ENCODE measurements at places on chromosomes 5 and 9.
A peak's percentile ranks its signal among the peaks of the same experiment; 100 is the strongest.

DNA sequence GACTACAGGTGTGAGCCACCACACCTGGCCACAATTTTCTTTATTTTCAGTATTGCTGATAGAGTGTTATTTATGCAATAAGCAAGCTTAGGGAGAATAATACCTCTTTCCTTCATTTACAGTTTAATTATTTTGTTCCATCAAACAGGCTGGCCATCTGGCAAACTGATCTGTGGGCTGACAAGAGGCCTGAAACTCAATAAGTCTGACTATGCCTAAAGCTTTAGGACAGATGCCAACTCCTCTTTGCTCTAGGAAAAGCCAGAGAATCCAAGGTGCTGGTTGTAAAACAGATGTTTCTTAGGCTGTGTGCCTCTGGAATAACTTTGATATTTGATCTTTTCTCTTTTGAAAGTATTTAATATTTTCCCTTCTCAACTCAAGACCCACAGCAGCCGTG, 98.4 kb downstream of the TARS1 start:
- DNase-seq = no peak

GRCh38 chr5:53035868-53036381, 46.8 kb downstream of the ITGA2 start:
- no peak for DNase-seq

DNA sequence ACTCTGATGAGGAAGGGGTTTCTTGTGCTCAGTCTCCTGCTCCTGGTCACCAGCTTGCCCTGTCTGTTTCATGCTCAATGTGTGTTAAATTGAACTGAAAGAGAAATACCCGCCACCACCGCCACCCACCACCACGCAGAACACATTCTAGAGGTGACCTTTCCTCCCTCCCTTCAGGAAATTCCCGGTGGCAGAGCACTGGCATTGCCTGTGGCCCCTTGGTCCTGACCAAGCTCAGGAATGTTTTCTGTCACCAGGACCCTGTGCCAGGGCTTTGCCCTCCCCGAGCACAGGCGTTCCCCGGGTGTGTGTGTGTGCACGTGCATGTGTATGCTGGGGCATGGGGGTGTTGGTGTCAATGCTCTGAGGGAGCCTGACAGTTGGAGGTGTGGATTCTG, 10.2 kb upstream of the SLC25A51 start:
- no peak for DNase-seq

- DNase-seq = no peak
These were observed 91.8 kb downstream of the FANCC start for GRCh38 chr9:95225726-95226106.

- DNase-seq = no peak
These were observed 23.4 kb downstream of the ARSB start for GRCh38 chr5:78961743-78962142.

DNA sequence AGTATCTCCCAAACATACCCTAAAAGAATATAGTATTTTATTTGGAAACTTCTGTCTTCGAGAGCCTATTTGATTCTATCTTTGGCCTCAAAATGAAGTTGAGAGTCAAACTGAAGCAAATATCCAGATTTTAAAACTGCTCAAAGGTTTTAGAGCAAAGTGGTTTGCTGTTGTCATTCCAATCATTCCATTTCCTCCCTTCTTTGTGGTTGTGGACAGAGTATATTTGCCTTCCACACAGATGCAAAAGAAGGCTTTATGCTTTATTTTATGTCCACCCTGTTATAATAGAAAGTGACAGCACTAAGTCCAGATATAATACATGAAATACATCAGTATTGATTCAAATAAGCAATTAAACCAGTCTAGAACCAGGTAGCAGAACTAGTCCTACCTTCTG, 12.4 kb downstream of the GZMK start:
- DNase-seq = no peak

GRCh38 chr5:88602584-88602983, 280.4 kb downstream of the MEF2C start:
- no peak for DNase-seq

- no peak for DNase-seq
These were observed 662.9 kb upstream of the ZNF608 start for GRCh38 chr5:125409234-125409860.

DNA sequence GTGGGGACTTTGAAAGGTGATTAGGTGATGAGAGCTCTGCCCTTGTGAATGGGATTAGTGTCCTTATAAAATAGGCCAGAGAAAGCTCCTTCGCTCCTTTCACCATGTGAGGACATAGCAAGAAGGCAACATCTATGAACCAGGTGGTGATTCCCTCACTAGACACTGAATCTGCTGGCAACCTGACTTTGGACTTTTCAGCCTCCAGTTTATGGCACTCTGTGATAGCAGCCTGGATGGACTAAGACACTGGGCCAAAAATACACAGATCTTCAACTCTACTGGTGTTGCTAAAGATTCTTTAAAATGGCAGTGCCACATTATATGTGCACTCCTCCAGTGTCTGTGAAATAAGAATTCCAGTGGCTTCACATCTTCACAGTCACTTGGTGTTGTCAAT, 41.2 kb upstream of the COL15A1 start:
- no peak for DNase-seq

- no peak for DNase-seq
These were observed 287.6 kb downstream of the PDE4D start for GRCh38 chr5:59605915-59606314.

GRCh38 chr9:4382722-4383317, 83.0 kb upstream of the GLIS3 start:
- DNase-seq = no peak

- DNase-seq = no peak
These were observed 107.4 kb downstream of the FBXO38 start for GRCh38 chr5:148491015-148491792.

DNA sequence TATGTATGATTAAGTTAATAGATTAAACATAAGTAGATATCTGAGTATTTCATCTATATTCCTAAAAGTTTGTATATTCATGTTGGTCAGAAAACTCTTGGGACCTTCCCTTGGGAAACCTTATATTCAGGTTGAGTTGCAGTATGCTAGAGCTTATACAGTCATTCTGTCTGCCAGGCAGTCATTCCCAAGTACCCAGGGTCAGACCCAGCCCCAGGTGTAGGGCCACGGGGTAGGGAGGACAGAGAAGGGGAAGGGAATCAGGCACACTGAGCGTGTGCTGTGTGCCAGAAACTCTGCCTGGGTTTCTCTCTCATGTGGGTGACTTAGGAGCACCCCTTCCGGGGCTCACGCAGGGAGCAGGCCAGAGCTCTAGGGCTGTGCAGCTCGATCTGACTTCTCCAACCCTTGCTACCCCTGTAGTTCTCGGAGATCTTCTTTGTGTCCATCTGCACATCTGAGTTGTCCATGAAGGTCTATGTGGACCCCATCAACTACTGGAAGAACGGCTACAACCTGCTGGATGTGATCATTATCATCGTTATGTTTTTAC, 28.2 kb downstream of the CATSPER3 start:
- no peak for DNase-seq

DNA sequence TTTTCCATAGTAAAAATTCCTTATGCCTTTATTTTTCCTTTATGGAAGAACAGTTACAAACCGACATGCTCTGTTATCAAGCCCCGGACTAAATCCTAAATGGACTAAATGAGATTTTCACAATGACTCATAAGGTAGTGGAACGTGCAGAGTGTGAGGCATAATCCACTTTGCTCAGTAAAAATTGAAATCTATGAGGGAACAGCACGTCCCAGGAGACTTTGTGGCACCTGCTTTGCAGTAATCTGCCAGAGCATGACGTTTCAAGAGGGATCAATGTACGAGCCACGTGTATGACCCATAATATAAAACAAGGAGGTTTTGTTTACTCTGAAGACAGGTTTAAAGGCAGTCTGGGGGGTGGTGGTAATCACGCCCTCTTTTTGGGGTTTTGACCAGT, 83.8 kb upstream of the GNA14 start:
- DNase-seq = no peak

DNA sequence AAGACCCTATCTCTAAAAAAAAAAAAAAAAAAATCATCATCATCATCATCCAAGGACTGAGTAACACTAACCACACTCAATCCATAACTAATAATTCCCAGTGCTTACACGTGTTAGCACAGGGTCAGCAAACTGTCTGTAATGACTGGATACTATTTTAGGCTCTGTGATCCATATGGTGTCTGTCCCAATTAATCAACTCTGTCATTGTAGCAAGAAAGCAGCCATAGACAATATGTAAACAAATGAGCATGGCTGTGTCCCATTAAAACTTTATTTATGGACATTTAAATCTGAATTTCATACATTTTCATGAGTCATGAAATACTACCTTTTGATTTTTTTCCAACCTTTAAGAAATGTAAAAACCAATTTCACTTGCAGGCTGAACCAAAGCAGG, 148.4 kb downstream of the SIL1 start:
- DNase-seq = no peak

GRCh38 chr9:113373256-113373655, 3.5 kb downstream of the HDHD3 start:
- DNase-seq = no peak

GRCh38 chr5:72222521-72222920, 97.5 kb downstream of the MRPS27 start:
- no peak for DNase-seq

GRCh38 chr5:15073453-15073852, 201.9 kb upstream of the ANKH start:
- DNase-seq = no peak

- no peak for DNase-seq
These were observed 103.3 kb upstream of the SLIT3 start for GRCh38 chr5:169404223-169404622.

GRCh38 chr5:134794082-134794481, 35.5 kb downstream of the DDX46 start:
- DNase-seq = no peak

DNA sequence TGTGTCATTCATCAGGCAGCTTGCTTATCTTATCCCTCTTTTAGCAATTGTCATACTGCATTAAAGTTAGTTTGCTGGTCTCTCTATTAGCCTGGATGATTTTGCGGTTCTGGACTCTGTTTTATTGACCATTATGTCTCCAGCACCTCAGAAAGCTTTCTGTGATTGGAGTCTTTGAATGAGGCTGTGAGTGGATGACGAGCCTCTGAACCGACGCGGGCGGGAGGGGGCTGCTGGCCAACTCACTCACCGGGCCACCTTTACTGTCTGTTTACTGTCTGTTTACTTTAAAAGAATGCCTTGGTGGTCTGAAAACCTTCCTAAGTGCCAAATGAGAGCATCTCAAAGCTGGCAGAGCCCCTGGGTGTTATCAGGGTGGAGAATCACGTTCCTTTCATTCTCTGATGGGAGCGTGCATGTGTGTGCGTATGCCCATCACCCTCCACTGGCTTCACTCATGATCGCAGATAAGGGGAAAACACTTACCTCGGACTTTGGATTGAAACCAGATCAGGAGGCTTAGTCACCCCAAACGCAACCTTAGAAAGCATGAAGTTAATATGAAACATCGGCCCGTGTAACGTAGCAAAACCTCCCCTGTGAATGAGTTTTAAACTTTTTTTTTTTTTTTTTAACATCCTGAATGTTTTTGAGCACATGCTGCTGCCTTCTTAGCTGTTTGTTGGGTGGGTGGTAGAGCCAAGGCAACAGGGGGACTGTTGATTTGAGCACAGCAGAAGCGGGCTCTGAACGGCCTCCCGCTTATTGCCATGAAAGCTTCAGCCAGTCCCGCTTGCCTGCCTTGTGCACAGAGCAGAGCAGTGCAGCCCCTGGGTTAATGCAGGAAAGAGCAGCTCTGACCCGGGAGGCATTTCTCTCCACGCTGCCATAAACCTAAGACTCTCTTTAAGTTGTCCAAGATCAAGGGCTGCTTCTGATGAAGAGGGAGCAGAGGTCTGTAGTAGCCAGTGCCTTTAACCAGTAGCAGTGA, 173.6 kb downstream of the GADD45G start:
- no peak for DNase-seq

- DNase-seq = no peak
These were observed 43.1 kb downstream of the HRH2 start for GRCh38 chr5:175700991-175701390.

- DNase-seq = no peak
These were observed 1.6 kb downstream of the AFAP1L1 start for GRCh38 chr5:149273237-149273636.

DNA sequence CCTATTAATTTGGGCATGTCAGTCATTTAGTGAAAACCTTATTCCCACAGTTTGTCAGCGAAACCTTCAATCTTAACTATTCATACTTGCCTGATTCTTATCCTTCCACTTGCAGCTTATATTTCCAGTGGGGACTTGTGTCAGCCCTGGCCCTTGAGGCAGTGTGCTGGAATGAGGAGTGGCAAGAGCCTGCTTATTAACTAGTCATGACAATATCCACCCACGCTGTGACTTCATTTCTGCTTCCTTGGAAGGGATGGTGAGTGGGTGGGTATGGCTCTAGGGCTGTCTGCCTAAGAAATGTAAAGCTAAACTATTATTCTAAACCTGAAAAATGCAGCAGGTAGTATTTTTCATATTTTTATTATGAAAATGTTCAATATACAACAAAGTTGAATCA, 34.0 kb upstream of the LURAP1L start:
- no peak for DNase-seq

GRCh38 chr9:114005371-114006154, 72.5 kb downstream of the AMBP start:
- peak; percentile 15 for DNase-seq

GRCh38 chr9:36416890-36417289, 16.8 kb upstream of the RNF38 start:
- DNase-seq = no peak

- DNase-seq = no peak
These were observed 39.5 kb downstream of the DDX4 start for GRCh38 chr5:55777332-55777731.

GRCh38 chr9:31210978-31211570, 1173.4 kb upstream of the ACO1 start:
- DNase-seq = peak; percentile 36

GRCh38 chr9:81832571-81833285, 95.5 kb upstream of the SPATA31D4 start:
- no peak for DNase-seq

- no peak for DNase-seq
These were observed 48.9 kb downstream of the AUH start for GRCh38 chr9:91312717-91313325.

- peak; percentile 79 for DNase-seq
These were observed 24.0 kb downstream of the NNT start for GRCh38 chr5:43627028-43627427.

DNA sequence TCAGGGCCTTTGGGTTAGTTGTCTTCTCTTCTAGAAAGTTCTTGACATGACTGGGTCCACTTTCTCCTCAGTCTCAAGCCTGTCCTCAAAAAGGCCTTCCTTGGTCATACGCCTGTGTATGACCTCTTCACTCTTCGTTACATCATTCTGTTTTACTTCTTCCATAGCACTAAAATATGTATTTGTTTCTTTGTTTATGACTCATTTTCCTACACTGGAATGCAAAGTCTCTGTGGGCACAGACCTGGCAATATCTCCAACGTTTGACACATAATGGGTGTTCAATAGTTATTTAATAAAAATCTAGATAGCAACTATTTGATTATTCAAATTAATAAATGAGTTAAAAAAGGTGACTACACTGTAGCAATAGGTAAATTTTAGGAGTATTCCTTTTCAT, 85.1 kb downstream of the YIPF5 start:
- no peak for DNase-seq

DNA sequence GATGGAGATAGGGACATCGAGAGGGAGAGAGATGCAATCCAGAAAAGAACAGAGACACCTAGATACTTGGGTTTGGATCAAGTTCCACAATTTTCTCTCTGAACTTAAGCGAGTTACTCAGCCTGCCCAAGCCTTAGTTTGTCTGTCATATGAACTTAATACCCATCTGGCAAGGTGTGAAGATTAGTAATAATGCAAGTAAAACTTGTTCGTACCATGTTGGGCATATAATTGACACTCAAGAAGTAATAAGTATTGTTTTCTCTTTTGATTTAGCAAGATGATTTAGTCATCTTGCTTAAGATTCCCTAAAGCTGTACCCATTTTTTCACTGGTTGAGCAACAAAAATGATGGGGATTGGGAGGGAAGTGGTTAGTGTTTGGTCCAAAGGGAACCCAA, 7.5 kb downstream of the RABGAP1 start:
- DNase-seq = no peak

All from H9 (cell line).